Left ventricle myocardium inferior (tissue), 1 donor: ENCODE measurements at places on chromosomes 7 and 10. TPM values are rescaled to one million over a fixed set of nuclear protein-coding genes. Genes with fewer than 3 reads are reported as not detected.

DNA sequence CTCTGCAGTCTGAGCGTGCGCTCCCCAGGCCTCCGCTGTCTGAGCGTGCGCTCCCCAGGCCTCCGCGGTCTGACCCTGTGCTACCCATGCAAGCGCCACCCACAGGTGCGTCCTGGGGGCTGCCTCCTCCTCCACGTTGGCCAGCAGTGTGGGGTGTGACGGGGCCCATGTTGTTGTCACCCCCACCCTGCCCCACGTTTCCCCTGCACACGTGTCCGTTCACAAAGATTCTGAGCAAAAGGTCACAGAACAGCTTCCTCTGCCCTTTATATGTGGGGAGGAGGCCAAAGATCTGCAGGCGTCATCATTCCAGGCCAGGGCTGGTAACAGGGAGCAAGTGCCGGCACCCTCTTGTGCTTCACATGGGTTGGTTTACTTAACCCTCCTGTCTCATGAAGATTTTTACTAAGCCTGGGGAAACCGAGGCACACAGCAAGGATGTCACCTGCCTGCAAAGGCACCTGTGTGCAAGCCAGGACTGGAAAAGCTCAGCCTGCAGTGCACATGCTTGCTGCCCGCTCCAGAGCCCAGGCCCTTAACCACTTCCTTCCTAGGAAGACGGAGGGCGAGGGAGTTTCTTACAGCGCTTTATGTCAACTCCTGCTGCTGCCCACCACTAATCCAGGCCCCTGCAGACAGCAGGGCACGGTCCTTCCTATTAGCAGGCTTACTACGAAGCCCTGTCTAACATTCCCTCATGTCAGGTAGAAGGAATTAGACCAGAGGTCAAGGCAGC lies 4.8 kb downstream of the GPR146 start:
- no peaks in the 10 kb centered on the region for H3K36me3 ChIP-seq
- no peak overlapping the region for H3K4me3 ChIP-seq
- peaks cover 93% of the 10 kb centered on the region for H3K4me1 ChIP-seq
- no peak for DNase-seq

DNA sequence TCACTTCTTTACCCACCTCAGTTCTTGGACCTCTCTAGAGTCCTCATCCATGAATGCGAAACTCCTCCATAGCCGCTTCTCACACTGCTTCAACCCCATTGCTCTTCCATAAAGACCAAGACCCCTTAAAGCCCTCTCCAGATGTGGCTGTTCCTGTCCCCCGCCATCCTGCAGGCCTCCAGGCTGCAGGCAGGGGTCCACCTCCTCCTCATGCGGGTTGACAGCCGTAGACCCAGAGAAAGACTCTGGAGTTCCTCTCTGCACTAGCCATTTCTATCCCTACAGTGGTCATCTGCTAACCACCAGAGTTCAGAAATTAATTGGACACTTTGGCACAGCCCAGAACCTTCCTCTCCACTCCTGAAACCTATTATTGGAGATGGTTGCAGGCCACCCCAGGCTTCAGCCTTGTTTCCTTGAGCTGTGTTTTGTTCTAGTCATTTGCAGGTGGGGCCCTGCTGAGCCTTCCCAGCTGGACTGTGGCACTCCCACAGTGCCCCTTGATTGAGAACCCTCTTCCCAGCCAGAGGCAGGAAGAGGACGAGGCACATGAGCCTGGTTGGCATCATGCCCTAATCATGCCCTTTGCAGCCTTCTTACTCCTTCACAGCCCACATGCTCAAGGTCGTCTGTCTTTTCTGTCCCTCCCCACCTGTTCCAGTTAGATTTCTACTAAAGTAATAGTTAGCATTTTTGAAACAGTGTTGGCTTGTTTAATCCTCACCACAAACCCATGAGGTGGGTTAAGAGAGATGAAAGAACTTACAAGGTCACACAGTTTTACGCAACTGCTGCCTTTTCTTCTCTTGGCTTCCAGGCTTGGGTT lies 23.9 kb downstream of the CUL1 start:
- peak; percentile 27 for DNase-seq
- peaks cover 82% of the 10 kb centered on the region for H3K4me1 ChIP-seq
- H3K36me3 ChIP-seq, result no peaks in the 10 kb centered on the region

GRCh38 chr7:51062222-51062987 lies 254.2 kb downstream of the COBL start:
- H3K27me3 ChIP-seq, result no peaks in the 10 kb centered on the region
- no peak overlapping the region for H3K4me3 ChIP-seq
- no peak overlapping the region for H3K27ac ChIP-seq
- peaks cover 11% of the 10 kb centered on the region for H3K4me1 ChIP-seq

DNA sequence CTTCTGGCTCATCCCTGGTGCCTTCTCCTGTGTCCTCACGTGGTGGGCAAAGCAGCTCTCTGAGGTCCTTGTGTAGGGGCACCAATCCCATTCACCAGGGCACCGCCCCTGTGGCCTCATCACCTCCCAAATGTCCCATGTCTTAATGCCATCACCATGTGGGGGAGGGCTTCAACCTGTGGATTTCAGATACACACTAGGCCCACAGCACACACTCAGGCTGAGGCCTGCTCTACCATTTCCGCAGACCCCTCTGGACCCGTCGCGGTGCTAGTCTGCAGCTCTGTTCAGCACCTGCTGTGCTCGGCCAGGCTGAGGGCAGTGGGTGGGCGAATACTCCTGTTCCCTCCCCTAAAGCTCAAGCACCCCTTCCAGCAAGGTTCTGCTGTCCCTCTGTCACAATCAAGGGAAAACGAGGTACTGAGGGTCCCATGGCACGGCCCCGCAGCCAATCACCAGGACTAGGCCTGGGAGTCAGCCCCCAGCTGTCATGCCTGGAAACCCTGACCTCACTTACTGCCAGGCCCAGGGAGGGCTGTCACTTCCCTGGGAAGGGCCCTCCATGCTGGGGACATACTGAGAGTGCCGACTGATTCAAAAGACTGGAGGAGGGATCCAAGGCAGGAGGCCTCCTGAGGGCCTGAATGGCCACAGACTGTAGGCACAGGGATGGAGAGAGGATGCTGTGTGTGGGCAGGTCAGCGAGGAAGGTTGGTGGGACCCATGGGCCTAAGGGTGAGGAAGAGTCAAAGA lies 123.8 kb upstream of the RET start:
- H3K4me3 ChIP-seq, result no peak overlapping the region
- H3K27ac ChIP-seq, result no peak overlapping the region

DNA sequence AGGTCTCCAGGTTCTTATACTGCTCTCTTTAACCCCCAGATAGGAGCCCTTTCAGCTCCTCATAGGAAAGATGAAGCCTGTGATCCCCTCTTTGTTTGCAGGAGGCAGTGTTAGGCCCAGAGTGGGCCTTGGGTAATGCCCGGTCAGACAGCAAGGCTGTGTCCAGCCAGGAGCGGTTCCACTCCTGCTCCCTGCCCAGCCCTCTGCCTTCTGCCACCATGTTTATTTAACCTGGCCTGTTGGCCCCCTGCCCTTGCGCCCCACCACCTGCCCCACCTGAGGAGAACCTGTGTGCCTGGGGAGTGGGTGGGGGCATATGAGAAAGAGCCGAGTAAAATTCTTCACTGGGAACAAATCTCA lies 24.3 kb downstream of the CDH23 start:
- no peaks in the 10 kb centered on the region for H3K27me3 ChIP-seq
- H3K27ac ChIP-seq, result no peak overlapping the region
- peaks cover 8% of the 10 kb centered on the region for H3K4me1 ChIP-seq
- H3K4me3 ChIP-seq, result no peak overlapping the region
- no peak for DNase-seq

DNA sequence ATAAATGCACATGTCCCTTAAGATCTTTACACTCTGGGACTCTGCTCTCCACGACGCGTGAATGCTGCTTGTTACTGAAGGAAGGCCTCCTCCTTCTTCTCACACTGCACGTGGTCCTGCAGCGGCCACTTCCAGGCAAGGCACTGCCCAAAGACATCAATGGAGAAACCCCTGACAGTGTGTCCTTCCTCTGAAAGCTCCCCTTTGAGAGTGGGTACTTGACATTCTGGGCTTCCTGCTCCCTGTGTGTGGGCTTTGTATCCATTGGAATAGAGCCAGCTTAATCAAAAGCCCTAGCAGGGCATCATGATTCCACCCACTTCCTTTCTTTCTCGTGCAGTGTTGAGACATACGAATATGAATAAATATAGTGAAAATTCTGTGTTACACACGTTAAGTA lies 69.7 kb upstream of the STK17A start:
- no peaks in the 10 kb centered on the region for H3K4me1 ChIP-seq
- peaks cover 41% of the 10 kb centered on the region for H3K27me3 ChIP-seq
- no peak for DNase-seq
- H3K27ac ChIP-seq, result no peak overlapping the region
- H3K4me3 ChIP-seq, result no peak overlapping the region

DNA sequence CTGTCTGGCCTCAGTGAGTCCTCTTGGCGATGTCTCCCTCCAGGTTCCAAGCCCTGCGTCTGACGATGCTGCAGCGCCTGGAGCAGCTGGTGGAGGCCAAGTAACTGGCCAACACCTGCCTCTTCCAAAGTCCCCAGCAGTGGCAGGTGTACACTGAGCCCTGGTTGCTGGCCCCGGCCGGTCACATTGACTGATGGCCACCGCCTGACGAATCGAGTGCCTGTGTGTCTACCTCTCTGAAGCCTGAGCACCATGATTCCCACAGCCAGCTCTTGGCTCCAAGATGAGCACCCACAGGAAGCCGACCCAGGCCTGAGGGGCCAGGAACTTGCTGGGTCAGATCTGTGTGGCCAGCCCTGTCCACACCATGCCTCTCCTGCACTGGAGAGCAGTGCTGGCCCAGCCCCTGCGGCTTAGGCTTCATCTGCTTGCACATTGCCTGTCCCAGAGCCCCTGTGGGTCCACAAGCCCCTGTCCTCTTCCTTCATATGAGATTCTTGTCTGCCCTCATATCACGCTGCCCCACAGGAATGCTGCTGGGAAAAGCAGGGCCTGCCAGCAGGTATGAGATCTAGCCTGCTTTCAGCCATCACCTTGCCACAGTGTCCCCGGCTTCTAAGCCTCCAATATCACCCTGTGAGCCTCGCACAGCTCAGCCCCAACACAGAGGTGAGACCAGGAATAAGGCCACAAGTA lies 7.3 kb upstream of the ZNF22 start:
- peaks cover 95% of the 10 kb centered on the region for H3K4me1 ChIP-seq
- H3K4me3 ChIP-seq, result no peak overlapping the region

The TEX36 gene
- not detected for total RNA-seq

- DNase-seq, result peak; percentile 29
- no peaks in the 10 kb centered on the region for H3K27me3 ChIP-seq
- H3K4me3 ChIP-seq, result no peak overlapping the region
- no peaks in the 10 kb centered on the region for H3K36me3 ChIP-seq
Measured at GRCh38 chr7:2157473-2158279, 75.1 kb downstream of the MAD1L1 start.

GRCh38 chr10:43594944-43595589 lies 11.2 kb upstream of the ZNF485 start:
- peaks cover 6% of the 10 kb centered on the region for H3K27me3 ChIP-seq
- no peak for DNase-seq
- H3K4me1 ChIP-seq, result peaks cover 22% of the 10 kb centered on the region

GRCh38 chr7:93315896-93316295 lies 83.7 kb downstream of the VPS50 start:
- H3K27me3 ChIP-seq, result no peaks in the 10 kb centered on the region
- no peak overlapping the region for H3K27ac ChIP-seq
- no peaks in the 10 kb centered on the region for H3K4me1 ChIP-seq
- no peak for DNase-seq

GRCh38 chr7:114917211-114917839 lies 4.6 kb upstream of the MDFIC start:
- H3K4me1 ChIP-seq, result peaks cover 7% of the 10 kb centered on the region
- no peaks in the 10 kb centered on the region for H3K36me3 ChIP-seq
- H3K27ac ChIP-seq, result no peak overlapping the region

DNA sequence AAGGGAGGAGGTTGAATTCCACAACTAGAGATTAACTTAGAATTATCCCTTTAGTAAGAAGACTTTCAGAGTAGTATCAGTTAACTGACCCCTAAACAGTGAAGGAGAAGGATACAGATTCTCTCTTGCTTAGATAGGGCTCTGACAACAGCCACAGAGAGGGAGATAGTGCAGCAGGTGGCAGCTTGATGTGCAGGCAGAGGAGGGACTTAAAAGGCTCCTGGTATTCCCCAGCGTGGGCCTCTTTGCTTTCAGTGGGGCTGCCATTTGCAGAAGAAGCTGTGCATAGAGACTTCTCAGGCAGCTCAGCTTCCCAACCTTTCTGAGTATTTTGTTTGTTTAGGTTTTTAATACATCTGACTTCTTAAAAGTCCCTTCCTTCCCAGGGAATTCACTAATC lies 16.0 kb downstream of the FZD1 start:
- no peak overlapping the region for H3K27ac ChIP-seq
- H3K4me3 ChIP-seq, result no peak overlapping the region
- H3K36me3 ChIP-seq, result no peaks in the 10 kb centered on the region
- H3K4me1 ChIP-seq, result no peaks in the 10 kb centered on the region

The AKR1C4 gene
- total RNA-seq, result not detected

The IDI2 gene
- 0.33 TPM for total RNA-seq

- DNase-seq, result no peak
- H3K27me3 ChIP-seq, result no peaks in the 10 kb centered on the region
- H3K36me3 ChIP-seq, result no peaks in the 10 kb centered on the region
- H3K4me3 ChIP-seq, result no peak overlapping the region
Measured at GRCh38 chr7:156594283-156595080, 46.1 kb upstream of the RNF32 start.

DNA sequence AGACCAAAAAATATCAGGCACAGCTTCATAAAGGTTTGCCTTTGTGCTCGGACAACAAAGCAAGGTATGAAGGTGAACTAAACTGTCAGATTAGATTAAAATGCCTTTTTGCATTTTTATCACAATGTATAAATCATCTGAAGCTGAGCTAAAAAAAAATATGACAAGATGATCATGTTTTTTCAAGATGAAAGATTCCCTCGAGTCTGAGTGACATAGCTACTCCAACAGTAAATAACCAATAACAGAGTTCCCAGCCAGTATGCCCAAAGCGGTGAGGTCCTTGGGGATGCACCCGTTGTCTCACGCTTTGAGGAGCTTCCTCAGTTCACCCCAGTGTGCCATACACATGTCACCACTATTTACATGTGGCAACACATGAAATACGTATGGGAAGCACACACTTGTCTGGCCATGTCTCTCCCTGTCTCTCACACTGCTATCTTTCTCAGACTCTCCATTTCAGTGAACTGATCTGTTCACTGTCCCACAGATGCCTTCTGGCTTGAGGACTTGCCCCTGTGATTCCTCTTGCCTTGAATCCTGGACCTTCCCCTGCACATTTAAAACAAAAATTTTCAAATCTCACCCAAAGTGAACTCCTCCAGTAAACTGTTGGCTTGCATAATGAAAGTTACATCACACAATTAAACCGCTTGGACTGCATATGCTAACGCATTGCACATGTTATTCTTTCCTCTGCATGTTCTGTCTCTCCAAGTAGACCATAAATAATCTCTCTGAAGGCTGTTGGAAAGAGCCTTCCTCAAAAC lies 2.6 kb upstream of the PIK3CG start:
- DNase-seq, result no peak
- H3K4me1 ChIP-seq, result peaks cover 38% of the 10 kb centered on the region
- no peaks in the 10 kb centered on the region for H3K36me3 ChIP-seq
- H3K27ac ChIP-seq, result no peak overlapping the region
- no peaks in the 10 kb centered on the region for H3K27me3 ChIP-seq

- no peaks in the 10 kb centered on the region for H3K27me3 ChIP-seq
- no peak for DNase-seq
- H3K36me3 ChIP-seq, result no peaks in the 10 kb centered on the region
- H3K4me3 ChIP-seq, result no peak overlapping the region
Measured at GRCh38 chr7:132541656-132542055, 34.6 kb downstream of the PLXNA4 start.

- H3K4me3 ChIP-seq, result no peak overlapping the region
- no peaks in the 10 kb centered on the region for H3K36me3 ChIP-seq
- H3K27me3 ChIP-seq, result no peaks in the 10 kb centered on the region
- no peak for DNase-seq
- H3K27ac ChIP-seq, result no peak overlapping the region
- no peaks in the 10 kb centered on the region for H3K4me1 ChIP-seq
Measured at GRCh38 chr10:90621577-90621976, 236.3 kb downstream of the HTR7 start.
